NK-92 treated with Interleukin-12 subunit alpha and Interleukin-12 subunit beta, amount 100 ng/mL, for 24 hours (cell line): ENCODE measurements at places on chromosomes 6 and 20.
A peak's percentile ranks its signal among the peaks of the same experiment; 100 is the strongest.

- peak; percentile 75 for DNase-seq
Measured at GRCh38 chr20:62117658-62118057, 4.6 kb upstream of the LSM14B start.

DNA sequence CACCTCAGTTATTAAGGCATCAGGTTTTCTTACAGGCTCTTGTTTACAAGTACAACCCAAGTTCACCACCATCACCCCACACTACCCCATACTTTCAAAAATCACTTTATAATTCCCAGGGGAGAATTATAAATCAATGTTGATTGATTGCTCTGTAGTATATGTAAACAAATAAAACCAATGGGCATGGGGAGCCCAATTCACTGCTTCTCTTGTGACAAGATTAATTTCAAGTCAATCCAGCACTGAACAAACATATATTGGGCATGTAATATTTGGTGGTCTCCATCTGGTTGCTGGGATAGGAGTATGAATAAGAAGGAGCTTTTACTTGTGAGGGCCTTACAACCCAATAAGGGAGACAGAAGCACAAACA lies 95.8 kb downstream of the CLVS2 start:
- DNase-seq: no peak

DNA sequence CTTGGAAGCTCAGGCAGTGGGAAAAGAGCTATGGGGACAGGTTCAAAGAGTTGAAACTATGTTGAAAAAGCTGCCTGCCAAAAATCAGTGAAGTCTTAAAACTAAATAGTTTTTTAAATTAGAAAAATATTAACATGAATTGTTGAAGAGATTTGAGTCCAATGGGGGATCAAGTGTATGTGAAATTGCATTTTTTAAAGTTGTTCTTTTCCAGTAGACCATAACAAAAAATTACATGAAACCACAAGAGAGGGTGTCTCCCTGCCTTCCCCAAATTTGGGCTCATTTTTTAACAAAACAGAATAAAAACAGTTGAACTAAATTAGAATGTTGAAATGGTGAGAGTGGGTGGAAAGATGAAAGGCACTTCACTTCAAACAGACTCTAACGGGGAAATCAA lies 31.5 kb upstream of the COL10A1 start:
- DNase-seq: no peak

- DNase-seq: no peak
Measured at GRCh38 chr6:14094721-14095120, 22.9 kb upstream of the CD83 start.

- no peak for DNase-seq
Measured at GRCh38 chr6:170084166-170084730, 206.6 kb downstream of the DLL1 start.

GRCh38 chr20:33693289-33693688 lies 7.1 kb upstream of the E2F1 start:
- DNase-seq: no peak

- no peak for DNase-seq
Measured at GRCh38 chr6:78089531-78089930, 436.7 kb downstream of the MEI4 start.
